ENCODE measurements at places on chromosomes 13 and 19. TPM values are rescaled to one million over a fixed set of nuclear protein-coding genes. Genes with fewer than 3 reads are reported as not detected.

- no peak for DNase-seq
- peak overlapping the region; percentile 83 for H3K4me3 ChIP-seq
- peaks cover 5% of the 10 kb centered on the region for H3K27me3 ChIP-seq
- peaks cover 52% of the 10 kb centered on the region for H3K4me1 ChIP-seq
- peak overlapping the region; percentile 83 for H3K27ac ChIP-seq
These were observed 3.3 kb upstream of the KCNC3 start for GRCh38 chr19:50332244-50333038.

The MEIOSIN gene
- not detected for total RNA-seq

The TGFBR3L gene
- 6.3 TPM for total RNA-seq

DNA sequence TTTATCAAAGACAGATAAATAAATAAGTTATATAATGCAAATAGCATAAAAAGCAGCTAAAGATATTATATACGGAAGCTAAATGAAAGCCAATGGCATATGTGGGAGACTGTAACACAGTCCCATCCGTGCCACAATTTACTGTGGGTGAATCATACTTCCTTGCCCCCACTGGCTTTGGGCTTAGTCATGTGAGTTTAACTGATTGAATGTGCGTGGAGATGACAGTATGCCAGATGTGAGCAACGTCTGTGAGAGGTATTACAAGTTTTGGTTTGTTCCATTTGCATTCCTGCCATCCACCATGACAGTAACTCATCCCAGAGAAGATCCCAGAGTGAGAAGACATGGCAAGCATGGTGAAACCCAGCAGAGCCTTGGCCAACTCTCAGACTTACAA, 340.0 kb downstream of the SUCLA2 start:
- no peak for DNase-seq
- no peaks in the 10 kb centered on the region for H3K36me3 ChIP-seq
- H3K27me3 ChIP-seq, result no peaks in the 10 kb centered on the region
- no peaks in the 10 kb centered on the region for H3K4me1 ChIP-seq
- no peak overlapping the region for H3K4me3 ChIP-seq

DNA sequence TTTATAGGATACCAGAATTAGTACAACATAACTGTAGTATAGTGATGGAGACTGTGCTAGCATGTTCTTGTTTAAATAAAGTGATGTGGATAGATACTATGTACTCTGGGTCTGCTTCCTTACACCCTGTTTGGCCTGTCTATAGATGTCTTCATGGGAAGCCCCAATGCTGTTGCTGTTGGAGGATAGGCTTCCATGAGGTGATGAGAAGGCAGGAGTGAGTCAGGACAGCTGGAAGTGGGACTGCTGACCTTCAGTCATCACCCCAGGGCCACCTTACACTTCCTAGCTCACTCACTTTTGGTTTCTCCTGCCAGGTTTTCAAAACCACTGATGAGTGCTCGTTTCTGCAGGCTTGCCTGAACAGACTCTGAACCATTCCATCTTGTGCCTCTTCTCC, 4.2 kb downstream of the KCTD4 start:
- no peaks in the 10 kb centered on the region for H3K36me3 ChIP-seq
- H3K4me1 ChIP-seq, result peaks cover 7% of the 10 kb centered on the region
- H3K27me3 ChIP-seq, result no peaks in the 10 kb centered on the region
- no peak overlapping the region for H3K4me3 ChIP-seq
- DNase-seq, result no peak

- H3K27ac ChIP-seq, result no peak overlapping the region
- peaks cover 14% of the 10 kb centered on the region for H3K27me3 ChIP-seq
- no peak overlapping the region for H3K4me3 ChIP-seq
- H3K36me3 ChIP-seq, result no peaks in the 10 kb centered on the region
- no peak for DNase-seq
These were observed 71.0 kb downstream of the RASL11A start for GRCh38 chr13:27341616-27342015.

The ZNF439 gene
- total RNA-seq, result 4.3 TPM

The TEX26 gene
- not detected for total RNA-seq

The KIR2DL3 gene
- total RNA-seq, result not detected

The ZNF264 gene
- total RNA-seq, result 16.5 TPM

The OR7D2 gene
- 0.37 TPM for total RNA-seq

- no peak for DNase-seq
- H3K4me3 ChIP-seq, result no peak overlapping the region
- peaks cover 13% of the 10 kb centered on the region for H3K36me3 ChIP-seq
- no peak overlapping the region for H3K27ac ChIP-seq
These were observed 10.3 kb downstream of the ZNF787 start for GRCh38 chr19:56110515-56111448.

The CEACAM19 gene
- total RNA-seq, result 1.3 TPM

The PGLYRP1 gene
- total RNA-seq, result not detected

The IGFL2 gene
- total RNA-seq, result 0.46 TPM

GRCh38 chr19:30068528-30069395, 126.7 kb downstream of the URI1 start:
- no peaks in the 10 kb centered on the region for H3K36me3 ChIP-seq
- H3K4me1 ChIP-seq, result no peaks in the 10 kb centered on the region
- no peak overlapping the region for H3K27ac ChIP-seq
- DNase-seq, result no peak
- no peak overlapping the region for H3K4me3 ChIP-seq
- H3K27me3 ChIP-seq, result no peaks in the 10 kb centered on the region

The ACER1 gene
- total RNA-seq, result 0.11 TPM

The NKPD1 gene
- total RNA-seq, result 0.09 TPM

The CC2D1A gene
- 41.5 TPM for total RNA-seq

DNA sequence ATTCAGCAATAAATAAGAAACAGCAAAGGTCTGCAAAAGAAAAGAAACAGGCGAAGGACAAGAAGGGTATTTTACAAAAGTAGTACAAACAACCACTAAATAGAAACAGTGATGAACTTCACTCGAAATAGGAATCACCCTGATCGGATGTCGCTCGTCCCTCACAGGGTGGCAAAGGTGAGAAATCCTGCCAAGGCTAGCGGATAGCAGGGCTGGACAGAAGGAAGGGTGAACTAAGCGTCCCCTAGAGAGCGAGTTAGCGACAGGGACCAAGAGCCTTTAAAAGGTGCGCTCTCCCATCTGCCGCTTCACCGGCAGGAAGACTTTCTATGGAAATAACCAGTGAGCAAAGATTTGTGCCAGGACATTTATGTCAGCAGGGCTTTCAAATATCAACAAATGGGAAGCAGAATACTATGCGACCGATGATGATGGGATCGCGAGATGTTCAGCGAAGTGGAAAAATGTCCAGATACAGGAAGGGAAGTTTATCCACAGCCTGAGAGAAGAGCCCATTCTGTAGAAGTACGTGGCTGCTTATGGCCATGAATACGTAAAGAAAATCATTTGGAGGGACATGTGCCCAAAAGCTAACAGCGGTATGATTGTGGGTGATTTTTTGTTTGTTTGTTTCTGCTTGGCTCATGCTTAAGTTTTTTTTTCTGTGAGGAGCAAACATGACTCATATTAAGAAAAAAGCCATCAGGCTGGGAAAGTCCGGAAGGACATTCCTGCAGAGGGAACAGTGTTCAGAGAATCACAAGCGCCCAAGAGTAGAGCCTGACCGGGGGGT, 18.9 kb downstream of the ELAVL1 start:
- H3K27ac ChIP-seq, result no peak overlapping the region
- no peak for DNase-seq
- peaks cover 67% of the 10 kb centered on the region for H3K36me3 ChIP-seq
- H3K27me3 ChIP-seq, result no peaks in the 10 kb centered on the region
- H3K4me3 ChIP-seq, result no peak overlapping the region

The GPATCH1 gene
- total RNA-seq, result 11.9 TPM

- peaks cover 77% of the 10 kb centered on the region for H3K4me1 ChIP-seq
- H3K27me3 ChIP-seq, result no peaks in the 10 kb centered on the region
- peaks cover 45% of the 10 kb centered on the region for H3K36me3 ChIP-seq
- no peak for DNase-seq
- peak overlapping the region; percentile 33 for H3K27ac ChIP-seq
- no peak overlapping the region for H3K4me3 ChIP-seq
These were observed 37.9 kb downstream of the MBNL2 start for GRCh38 chr13:97259798-97260714.

GRCh38 chr13:48252176-48252575, 19.2 kb downstream of the ITM2B start:
- H3K27me3 ChIP-seq, result no peaks in the 10 kb centered on the region
- H3K27ac ChIP-seq, result no peak overlapping the region
- H3K4me1 ChIP-seq, result peaks cover 4% of the 10 kb centered on the region
- H3K36me3 ChIP-seq, result peaks cover 28% of the 10 kb centered on the region
- H3K4me3 ChIP-seq, result no peak overlapping the region
- no peak for DNase-seq

The ELSPBP1 gene
- total RNA-seq, result not detected

- H3K4me1 ChIP-seq, result no peaks in the 10 kb centered on the region
- no peaks in the 10 kb centered on the region for H3K36me3 ChIP-seq
- no peak for DNase-seq
These were observed 130.5 kb downstream of the B3GLCT start for GRCh38 chr13:31330236-31330635.

DNA sequence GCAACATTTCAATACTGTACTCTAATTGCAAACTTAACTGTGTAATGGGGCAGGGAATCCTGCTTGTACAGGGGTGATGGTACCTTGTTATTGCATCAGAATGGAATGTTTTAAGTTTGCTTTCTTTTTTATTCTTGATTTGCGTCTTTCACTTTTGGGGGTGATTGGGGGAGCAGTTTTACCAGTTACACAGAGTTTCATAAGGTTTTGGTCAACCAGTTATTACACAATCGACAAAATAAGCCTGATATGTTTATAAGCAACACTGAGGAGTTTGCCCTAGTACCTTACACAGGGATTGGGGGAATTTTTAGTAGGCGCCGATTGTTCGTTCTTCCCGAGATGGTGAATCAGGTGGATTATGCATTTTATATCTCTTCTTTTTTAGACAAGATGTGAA, 2.7 kb downstream of the KLF5 start:
- H3K27ac ChIP-seq, result no peak overlapping the region
- H3K27me3 ChIP-seq, result peaks cover 47% of the 10 kb centered on the region
- no peak for DNase-seq
- peaks cover 12% of the 10 kb centered on the region for H3K4me1 ChIP-seq
- H3K36me3 ChIP-seq, result peaks cover 6% of the 10 kb centered on the region
- H3K4me3 ChIP-seq, result no peak overlapping the region

The GJB2 gene
- 2.7 TPM for total RNA-seq

The INTS6 gene
- total RNA-seq, result 54.9 TPM

DNA sequence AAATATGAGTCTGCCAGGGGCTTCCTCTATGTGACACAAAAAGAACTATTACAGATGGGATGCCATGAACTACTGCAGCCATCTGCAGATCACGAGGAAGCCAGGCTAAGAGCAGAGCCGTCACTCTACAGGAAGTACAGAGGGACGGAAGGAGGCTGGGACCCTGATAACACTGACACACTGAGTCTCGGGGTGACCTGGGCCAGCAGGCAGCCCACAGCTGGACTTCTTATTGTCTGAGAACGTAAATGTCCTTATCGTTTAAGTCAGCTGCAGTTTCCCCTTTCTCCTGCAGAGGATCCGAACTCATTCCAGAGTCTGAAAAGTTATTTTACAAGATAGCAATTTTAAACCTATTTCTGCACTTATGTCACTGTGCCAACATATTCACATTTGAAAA, 20.7 kb downstream of the PARP4 start:
- H3K4me3 ChIP-seq, result no peak overlapping the region
- DNase-seq, result no peak
- H3K27ac ChIP-seq, result no peak overlapping the region
- no peaks in the 10 kb centered on the region for H3K4me1 ChIP-seq
- no peaks in the 10 kb centered on the region for H3K27me3 ChIP-seq

The NPAS1 gene
- total RNA-seq, result 0.25 TPM

The VRK3 gene
- total RNA-seq, result 67.7 TPM

DNA sequence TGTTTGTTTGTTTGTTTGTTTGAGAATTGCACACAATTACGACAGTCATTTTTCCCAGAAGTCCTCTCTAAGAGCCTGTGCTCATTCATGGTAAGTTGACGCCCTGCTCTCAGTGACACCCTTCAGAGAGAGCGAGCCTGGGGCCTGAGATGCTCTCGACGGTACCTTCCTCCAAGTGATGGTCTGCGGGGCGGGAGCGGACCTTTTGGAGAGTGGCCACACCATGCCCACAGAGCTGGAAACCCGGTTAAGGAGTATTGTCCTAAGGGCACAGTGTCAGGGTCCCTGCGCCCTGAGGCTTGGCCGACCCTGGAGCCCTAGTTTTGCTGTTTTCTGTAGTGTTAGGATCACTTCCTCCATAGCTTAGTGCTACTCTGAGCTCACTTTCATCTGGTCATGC, 3.6 kb downstream of the POP4 start:
- no peak for DNase-seq
- peaks cover 11% of the 10 kb centered on the region for H3K4me1 ChIP-seq
- H3K27me3 ChIP-seq, result no peaks in the 10 kb centered on the region
- H3K36me3 ChIP-seq, result peaks cover 53% of the 10 kb centered on the region

DNA sequence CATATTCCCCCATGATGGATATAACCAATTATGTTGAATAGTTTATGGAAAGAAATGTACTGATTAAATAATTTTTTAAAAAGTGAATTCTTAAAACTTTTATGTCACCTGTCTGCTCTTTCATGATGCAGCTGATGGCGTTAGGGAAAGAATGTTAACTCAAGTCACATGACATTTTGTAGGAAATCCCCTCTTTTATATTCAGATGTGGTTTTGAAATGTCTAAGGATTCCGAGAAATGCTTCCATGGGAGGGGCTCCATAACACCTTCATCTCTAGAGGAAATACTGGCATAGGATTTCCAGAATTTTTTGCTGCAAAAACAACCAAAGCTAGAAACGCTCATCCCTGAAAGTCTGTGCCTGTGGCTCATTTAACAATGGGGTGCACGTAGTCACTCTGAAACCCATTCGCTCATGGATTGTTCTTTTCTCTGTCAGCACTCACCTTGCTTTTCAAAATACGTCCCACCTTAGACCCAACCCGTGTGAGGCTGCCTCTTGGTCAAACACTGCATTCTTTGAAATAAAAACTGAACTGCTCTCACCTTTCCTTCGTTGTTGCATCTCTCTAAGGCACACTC, 288.9 kb downstream of the SHISA2 start:
- H3K4me3 ChIP-seq, result no peak overlapping the region
- H3K4me1 ChIP-seq, result peaks cover 16% of the 10 kb centered on the region
- peaks cover 3% of the 10 kb centered on the region for H3K27me3 ChIP-seq
- DNase-seq, result no peak

The NXNL1 gene
- total RNA-seq, result not detected

- peaks cover 6% of the 10 kb centered on the region for H3K4me1 ChIP-seq
- peaks cover 39% of the 10 kb centered on the region for H3K27me3 ChIP-seq
- H3K36me3 ChIP-seq, result no peaks in the 10 kb centered on the region
- DNase-seq, result no peak
- no peak overlapping the region for H3K4me3 ChIP-seq
These were observed 2.1 kb upstream of the CPB2 start for GRCh38 chr13:46106839-46107371.

DNA sequence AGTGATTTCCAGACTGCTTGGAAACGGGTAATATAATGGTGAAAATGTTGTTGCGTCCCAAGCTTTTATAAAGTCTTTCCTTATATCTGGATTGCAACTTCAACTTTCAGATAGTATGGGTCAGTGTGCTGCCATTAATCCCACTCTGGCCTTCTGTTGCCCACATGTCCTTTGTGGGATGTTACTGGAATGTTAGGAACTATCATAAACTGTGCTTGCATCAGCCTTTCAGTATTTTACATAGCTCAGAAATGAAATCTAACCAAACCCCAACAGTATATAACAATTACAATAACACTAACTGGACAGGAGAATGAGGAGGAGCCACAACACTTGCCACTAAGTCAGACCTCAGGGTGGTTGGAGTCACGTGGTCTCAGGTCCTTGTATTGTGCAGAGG, 78.9 kb downstream of the LNX2 start:
- DNase-seq, result no peak
- no peak overlapping the region for H3K27ac ChIP-seq
- H3K4me3 ChIP-seq, result no peak overlapping the region
- H3K27me3 ChIP-seq, result no peaks in the 10 kb centered on the region

The IRGC gene
- not detected for total RNA-seq

- H3K36me3 ChIP-seq, result peaks cover 67% of the 10 kb centered on the region
- peaks cover 33% of the 10 kb centered on the region for H3K4me1 ChIP-seq
These were observed 1.7 kb downstream of the EEF2 start for GRCh38 chr19:3983542-3983914.
